D341Med (cell line): ENCODE measurements at places on chromosomes 4 and X.
A peak's percentile ranks its signal among the peaks of the same experiment; 100 is the strongest.

DNA sequence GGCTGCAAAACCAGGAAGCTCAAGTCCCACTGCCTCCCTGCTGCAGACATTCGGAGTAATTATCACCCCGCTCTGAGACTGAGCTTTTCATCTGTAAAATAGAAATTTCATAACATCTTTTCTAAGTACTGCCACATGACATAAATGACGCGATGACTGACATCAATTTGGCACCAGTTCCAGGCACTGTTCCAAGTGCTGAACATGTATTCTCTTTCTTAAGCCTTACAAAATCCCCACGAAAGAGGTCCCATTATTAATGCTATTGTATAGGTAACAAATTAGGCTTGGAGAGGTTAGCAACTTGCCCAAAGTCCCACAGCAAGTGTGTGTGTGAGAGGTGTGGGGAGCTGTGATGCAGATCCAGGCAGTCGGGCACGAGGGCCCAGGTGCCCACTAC lies 56.4 kb downstream of the SLC2A9 start:
- DNase-seq = no peak

DNA sequence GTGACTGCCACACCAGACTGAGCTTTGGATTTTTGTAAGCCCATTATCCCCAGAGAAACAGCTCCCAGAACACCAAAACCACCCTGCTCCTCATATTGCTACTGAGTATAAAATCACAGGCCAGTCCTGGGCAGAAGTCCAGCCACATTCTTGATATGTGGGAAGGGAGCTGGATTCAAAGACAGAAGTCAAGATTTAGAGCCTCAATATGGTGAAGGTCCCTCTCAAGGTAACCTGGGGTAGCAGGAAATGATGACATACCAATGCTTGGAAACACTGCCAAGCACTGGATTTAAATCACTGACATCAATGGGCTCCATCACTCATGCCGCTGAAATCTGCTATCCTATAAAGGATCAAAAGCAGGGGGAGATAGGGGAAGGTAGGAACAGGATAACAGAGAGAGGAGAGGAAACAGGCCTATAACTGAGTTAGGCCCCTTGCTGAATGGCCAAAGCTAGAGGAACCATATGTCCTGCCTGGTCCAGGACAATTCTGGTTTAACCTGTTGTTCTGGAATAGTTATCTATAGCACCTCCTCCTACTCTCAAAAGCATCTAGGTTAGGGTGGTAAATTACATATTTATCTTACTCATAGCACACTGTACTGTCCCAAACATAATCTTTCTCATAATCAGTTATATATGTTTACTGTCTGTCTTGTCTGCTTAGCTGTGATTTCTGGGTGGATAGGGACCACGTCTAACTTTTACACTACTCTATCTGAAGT lies 83.7 kb upstream of the NHS start:
- DNase-seq = no peak

DNA sequence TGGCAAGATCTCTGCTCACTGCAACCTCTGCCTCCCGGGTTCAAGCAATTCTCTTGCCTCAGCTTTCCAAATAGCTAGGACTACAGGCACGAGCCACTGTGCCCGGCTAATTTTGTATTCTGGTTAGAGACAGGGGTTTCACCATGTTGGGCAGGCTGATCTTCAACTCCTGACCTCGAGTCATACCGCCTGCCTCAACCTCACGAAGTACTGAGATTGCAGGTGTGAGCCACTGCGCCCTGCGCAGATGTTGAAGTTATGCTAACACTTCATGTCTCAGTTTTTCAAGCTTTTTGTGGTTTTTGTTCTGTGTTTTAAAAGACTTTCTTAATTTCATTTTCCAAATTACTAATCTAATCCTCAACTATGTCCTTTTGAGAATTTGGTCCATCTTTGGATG lies 154.4 kb upstream of the TLL1 start:
- DNase-seq = no peak

DNA sequence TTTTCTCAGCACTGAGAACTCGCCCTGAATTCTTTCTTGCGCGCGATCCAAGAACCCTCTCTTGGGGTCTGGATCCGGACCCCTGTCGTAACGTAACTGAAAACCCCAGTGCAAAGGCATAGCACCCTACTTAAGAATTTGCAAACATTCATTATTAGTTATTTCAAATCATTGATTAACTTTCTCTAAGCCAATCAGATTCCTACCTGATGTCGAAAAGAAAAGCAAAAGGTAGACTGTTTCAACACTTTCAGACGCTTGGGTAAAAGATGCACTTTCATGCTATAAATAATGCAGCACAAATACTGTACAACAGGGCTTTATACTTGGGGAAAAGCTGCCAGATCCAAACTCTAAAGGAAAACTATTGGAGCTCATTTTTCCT lies 817 bp upstream of the WDR19 start:
- no peak for DNase-seq

DNA sequence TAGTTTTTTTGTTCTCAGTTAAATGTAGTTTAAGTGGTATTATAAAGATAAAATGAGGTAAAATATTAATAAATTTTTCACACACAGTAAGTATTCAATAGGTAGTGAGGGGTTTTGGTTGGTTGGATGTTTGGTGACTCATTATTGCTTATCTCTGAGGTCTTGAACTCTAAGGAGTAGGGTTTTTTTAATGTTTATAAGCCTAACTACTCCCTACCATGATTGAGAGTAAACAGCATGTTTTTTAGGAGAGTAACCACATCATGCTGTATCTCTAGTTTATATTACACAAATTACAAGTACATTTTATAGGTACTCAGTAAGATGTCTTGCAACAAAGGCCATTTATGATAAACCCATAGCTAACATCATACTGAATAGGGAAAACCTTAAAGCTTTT lies 181.6 kb downstream of the MAPK10 start:
- no peak for DNase-seq

- DNase-seq = peak; percentile 10
These were observed 33.6 kb upstream of the JAKMIP1 start for GRCh38 chr4:6233929-6234328.

DNA sequence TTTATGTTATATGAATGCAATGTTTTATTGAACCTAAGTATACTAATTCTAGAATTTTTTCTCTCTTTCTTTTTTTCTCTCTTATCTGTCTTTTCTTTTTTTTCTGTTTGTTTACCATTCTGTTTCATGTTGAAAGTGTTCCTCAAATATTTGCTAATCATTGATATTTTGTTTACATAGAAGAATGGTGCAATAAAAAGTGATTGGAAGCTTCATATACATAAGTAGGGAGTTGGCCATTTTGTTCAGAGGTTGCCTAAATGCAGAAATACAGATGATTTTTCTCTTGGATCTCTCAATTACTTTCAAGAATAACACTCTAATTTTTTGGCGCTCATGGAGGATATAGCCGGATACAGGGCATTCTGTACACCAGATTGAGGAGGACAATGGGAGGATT lies 5.7 kb upstream of the SERTM2 start:
- DNase-seq = no peak

- DNase-seq = peak; percentile 88
These were observed 111.6 kb downstream of the DHX15 start for GRCh38 chr4:24472514-24473308.

- DNase-seq = no peak
These were observed 68.6 kb upstream of the PPP3CA start for GRCh38 chr4:101415962-101416361.

DNA sequence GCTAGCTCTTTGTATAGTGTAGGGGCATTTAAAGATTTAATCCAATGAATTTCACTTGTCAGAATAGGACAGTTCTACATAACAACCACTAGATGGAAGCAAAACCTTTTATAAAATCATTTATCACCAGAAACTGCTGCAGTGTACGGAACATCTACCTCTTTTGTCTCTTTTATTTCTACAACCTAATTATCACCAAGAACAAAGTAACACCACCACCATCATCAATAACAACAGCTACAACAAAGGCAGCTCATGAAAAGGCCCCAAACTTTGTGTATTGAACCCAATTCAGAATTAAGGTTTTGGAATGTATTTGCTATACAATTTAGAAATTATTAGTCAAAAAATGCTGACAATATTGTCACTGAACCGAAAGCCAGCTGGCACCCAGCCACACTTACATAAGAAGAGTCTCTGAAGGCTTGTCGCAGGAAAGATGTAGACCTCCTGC lies 260.9 kb upstream of the RPS6KA3 start:
- DNase-seq = peak; percentile 16

DNA sequence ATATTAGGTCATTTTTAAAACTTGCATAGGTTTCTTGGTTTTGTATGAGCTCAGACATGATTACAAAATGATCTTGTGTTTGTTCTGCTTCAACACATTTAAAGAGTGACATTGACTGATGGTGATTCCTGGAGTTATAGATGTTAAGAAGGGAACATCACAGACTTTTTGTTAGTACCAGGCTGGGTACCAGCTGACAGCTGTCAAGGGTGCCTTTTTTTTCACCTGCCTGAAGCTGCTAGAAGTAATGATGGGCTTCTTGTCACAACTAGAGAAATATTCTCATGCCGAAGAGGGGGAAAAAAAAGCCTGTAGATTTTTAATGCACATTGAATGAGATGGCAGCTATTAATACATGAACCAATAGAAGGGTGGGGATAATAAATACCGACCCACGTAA lies 226.6 kb upstream of the TRAM1L1 start:
- no peak for DNase-seq

GRCh38 chr4:169438057-169438480 lies 167.3 kb upstream of the SH3RF1 start:
- no peak for DNase-seq

- peak; percentile 26 for DNase-seq
These were observed 12.4 kb downstream of the TNIP2 start for GRCh38 chr4:2743518-2744445.

GRCh38 chrX:14630733-14631132 lies 101.4 kb downstream of the GLRA2 start:
- no peak for DNase-seq

DNA sequence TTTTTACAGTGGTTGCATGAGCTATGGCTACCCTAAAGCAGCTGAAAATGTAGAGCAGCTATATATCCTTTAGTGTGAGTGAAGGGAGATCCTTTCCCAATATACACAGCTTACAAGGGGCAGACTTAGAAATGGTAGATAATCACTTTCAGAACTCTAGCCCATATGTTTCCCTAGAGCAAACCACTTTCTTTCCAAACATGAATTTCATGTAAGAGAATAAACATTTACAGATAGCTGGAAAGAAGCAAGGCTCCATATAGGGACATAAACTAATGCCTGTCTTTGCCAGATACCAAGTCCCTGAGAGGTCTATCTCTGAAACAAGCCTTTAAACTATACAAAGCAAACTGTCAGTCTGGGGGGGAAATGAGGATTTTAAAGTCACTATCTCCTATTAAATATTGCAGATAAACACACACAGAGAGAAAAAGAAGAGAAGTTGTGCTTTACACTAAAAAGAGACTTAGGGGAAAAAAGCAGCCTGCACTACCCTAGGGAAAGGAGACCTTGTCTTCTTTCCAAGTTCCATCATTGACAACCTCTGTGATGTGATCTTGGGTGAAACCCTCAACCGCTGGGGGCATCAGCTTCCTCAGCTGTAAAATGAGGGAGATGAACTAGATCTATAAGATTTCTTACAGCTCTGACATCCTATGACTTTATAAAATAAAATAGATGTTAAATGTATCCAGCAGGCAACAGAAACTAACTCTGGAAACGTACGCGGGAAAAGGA lies 73.6 kb downstream of the TMEM156 start:
- DNase-seq = no peak

DNA sequence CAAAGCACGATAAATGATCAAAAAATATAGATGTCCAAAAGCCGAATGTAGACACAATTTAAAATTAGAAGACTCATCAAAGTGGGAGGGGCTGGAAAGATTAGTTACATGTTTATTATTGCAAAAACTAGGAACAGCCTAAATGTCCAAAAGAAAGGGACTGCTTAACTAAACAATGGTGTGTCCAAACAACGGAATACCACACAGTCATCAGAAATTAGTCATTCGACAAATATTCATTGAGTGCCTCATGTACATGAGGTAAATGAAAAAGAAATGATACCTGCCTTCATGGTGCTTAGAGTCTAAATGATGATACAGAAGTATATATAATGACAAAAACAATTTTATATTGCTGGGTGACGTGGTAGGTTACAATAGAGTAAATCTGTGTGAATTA lies 139.7 kb downstream of the MAML3 start:
- no peak for DNase-seq

DNA sequence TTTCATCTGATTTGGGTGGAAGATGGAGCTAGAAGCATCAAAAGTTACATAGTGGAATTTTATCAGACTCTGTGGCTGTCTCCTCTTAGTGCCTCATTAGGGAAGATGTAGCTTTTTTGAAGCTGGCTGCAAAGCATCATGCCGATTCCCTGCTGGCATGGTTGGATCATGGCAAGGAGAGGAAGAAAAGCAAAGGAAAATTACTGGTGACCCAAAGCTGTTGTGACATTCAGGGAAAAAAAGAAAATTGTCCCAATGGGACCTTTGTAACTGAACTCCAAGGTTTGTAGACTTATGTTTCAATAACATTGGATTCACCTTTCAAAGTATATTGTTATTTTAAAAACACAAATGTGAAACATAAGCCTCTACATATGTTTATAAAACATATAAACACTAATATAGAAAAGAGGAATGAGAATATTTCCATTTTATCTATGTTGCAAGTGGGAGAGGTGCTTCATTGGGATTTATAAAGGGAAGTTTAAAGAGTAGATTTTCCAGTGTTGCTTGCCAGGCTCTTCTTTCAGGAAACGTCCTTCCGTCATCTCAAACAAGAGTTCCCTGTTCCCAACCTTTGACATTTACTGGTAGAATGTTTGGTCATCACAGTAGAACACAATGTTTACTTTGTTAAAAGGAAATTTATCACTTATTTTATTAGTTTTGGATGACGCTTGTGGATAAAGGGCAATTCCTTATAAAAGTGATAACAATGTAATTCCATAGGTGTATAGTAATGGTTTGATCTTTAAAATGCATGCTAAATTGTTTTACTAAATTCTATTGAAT lies 190.1 kb upstream of the GPRIN3 start:
- no peak for DNase-seq

DNA sequence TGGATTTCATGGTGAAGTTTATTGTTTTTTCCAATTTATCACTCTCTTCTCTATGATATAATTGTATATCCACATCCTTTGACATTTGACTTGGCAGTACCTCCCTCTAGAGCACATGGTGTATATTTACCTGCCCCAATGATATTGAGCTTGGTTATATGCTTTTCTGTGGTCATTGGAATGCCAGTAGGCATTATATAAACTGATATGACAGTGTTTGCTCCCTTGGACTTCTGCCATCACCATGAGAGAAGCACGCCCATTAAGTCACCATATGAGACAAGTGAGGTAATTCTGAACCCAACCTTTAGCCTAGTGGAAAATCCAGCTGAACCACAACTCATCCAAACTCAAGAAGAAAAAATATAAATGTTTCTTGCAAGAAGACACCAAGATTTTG lies 2761.5 kb downstream of the ARAP2 start:
- DNase-seq = no peak

- peak; percentile 56 for DNase-seq
These were observed 1.4 kb downstream of the L1CAM start for GRCh38 chrX:153884590-153884989.

- no peak for DNase-seq
These were observed 651.6 kb upstream of the PITX2 start for GRCh38 chr4:111274486-111274885.

- no peak for DNase-seq
These were observed 82.4 kb upstream of the MTM1 start for GRCh38 chrX:150486011-150486410.
